ENCODE measurements at places on chromosomes 6 and 20. TPM values are rescaled to one million over a fixed set of nuclear protein-coding genes. Genes with fewer than 3 reads are reported as not detected.

GRCh38 chr6:149897855-149898744 is at the start of gene RAET1E:
RAET1E (minus strand) TSS chr6:149898113; CDS start chr6:149890901, 7,212 bp downstream.
- no peak for DNase-seq

- DNase-seq, result peak; percentile 55
Observed at GRCh38 chr20:49938173-49939163, 2.3 kb downstream of the RNF114 start.

DNA sequence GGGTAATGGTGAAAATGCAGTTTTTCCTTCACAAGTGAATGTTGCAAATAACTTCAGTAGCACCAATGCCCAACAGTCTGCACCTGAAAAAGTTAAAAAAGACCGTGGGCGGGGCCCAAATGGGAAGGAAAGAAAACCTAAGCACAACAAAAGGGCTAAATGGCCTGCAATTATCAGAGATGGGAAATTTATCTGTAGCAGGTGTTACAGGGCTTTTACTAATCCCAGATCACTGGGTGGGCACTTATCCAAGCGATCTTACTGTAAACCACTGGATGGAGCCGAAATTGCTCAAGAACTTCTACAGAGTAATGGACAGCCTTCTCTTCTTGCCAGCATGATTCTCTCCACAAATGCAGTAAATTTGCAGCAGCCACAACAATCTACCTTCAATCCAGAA is 64.8 kb upstream of the SMIM8 start:
- no peak for DNase-seq

Gene WFDC10B
- not detected for total RNA-seq

GRCh38 chr6:137259349-137259748 is 40.2 kb upstream of the IFNGR1 start:
- peak; percentile 58 for DNase-seq

DNA sequence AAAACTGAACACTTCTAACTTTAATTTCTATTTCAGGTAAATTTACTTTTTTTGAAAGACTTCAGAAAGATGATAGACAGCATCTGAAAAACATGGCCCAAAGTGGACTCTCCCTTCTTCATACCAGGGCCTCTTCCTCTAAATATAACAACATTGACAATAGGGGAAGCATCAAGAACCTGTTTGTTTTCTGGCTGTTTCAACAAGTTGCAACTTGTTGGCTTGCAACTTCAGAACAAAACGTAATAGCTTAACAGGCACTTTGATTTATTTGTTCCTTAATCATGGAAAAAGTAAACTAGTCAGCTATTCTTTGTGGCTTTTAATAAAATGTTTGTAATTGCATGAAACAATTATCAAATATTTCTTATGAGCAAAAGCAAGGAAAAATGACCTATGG is 34.3 kb downstream of the RGS17 start:
- peak; percentile 59 for DNase-seq

GRCh38 chr6:5084360-5084780 is 771 bp upstream of the PPP1R3G start:
- no peak for DNase-seq

GRCh38 chr6:412146-412886 is 20.8 kb downstream of the IRF4 start:
- no peak for DNase-seq

DNA sequence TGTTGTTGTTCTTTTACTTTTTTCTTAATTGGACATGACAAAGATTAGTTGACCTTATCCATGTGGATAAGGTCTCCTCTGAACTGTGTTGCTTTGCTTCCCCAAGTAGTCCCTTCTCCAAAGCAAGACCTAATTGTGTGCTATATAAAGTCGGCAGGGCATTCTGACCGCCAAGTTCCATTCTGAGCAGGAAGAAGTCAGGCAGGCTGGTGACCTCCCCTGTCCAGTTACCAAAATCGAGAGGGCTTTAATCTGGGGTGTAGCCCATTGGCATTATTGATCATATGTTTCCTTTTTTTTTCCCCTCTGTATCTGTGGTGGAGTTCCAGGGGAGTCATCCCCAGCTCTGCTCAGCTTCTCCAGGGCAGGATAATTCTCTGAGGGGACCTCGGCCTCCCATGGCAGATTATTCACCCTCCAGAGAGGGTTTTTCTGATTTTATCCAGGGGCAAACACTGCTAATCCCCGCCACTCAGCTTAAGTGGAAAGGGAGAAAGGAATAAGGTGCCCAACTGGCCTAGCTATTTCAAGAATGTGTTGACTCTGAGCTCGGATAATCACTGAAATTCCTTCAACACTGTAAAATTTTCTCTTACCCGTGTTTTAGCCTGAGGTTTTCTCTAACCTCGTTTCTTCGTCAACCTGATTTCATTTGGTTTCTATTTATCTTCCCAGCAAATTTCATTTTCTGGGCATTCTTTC is 71.8 kb upstream of the L3MBTL3 start:
- no peak for DNase-seq

Gene CDSN
- 1.2 TPM for total RNA-seq

Gene GPX5
- not detected for total RNA-seq

DNA sequence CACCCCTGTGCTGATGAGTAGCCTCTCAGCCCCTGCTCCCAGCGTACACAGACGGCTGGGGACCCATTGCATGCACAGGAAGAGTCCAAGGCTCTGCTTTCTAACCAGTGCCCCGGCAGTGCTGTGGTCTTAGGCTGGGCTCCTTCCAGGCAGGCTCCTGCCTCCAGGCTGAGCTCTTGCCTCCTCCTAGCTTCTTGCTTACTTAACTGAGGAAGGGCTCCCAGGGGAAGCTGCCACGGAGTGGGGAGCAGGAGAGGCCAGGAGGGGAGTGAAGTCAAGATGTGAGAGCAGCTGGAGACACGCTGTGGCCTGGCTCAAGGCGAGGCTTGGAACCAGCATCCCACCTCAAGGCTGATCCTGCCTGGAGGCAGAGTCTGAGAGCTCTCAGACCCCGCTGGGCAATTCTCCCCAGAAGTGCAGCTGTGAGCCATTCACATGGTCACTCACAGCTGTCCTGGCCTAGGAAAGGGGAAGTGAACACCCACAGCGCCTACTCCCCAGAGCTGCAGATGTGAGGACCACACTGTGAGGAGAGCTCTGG is 141.0 kb downstream of the TBXT start:
- no peak for DNase-seq

Gene MUCL3
- not detected for total RNA-seq

GRCh38 chr20:1832634-1833033 is 62.6 kb upstream of the SIRPA start:
- DNase-seq, result no peak

DNA sequence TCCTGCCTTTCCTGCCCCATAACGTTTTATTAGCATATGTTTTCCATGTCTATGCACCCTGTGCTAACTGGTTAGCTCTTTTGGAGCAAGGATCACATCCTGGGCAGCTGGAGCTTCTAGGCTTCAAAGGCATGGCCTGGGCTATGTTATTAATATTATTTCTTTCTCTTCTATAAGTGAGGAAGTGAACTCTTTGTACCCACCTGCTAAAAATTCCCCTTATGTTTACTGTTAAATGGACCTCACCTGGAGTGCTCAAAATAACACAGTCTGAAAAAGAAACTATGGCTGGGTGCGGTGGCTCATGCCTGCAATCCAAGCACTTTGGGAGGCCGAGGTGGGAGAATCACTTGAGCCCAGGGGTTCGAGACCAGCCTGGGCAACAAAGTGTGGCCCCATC is 97.8 kb downstream of the TNFAIP3 start:
- no peak for DNase-seq

- DNase-seq, result peak; percentile 73
Observed at GRCh38 chr20:46901638-46902037, 7.0 kb downstream of the EYA2 start.

Gene LINC00237
- total RNA-seq, result not detected

Gene MAP3K4
- 54.0 TPM for total RNA-seq

Gene SULF2
- total RNA-seq, result 256 TPM

DNA sequence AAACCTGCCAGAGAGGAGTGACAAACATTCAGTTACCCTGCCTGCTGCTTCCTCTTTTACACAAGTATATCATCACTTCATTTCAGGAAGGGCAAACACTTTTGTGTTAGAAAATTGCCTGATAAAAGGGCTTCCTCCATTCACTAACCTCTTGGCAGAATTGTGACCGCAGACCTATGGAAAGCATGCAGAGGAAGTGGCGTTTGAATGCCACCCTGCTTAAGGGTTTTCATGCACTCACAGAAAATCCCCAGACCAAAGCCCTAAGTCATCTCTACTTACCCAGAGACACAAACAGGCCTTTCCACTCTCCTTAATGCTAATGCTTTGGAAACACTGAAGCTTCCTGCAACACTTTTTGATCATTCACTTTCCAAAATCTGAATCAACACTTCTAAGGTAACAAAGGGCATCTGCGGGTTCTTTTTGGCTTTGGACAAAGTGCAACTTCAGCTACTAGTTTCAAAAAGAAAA is 22.1 kb upstream of the RALGAPA2 start:
- DNase-seq, result no peak

Gene SAMD3
- not detected for total RNA-seq

DNA sequence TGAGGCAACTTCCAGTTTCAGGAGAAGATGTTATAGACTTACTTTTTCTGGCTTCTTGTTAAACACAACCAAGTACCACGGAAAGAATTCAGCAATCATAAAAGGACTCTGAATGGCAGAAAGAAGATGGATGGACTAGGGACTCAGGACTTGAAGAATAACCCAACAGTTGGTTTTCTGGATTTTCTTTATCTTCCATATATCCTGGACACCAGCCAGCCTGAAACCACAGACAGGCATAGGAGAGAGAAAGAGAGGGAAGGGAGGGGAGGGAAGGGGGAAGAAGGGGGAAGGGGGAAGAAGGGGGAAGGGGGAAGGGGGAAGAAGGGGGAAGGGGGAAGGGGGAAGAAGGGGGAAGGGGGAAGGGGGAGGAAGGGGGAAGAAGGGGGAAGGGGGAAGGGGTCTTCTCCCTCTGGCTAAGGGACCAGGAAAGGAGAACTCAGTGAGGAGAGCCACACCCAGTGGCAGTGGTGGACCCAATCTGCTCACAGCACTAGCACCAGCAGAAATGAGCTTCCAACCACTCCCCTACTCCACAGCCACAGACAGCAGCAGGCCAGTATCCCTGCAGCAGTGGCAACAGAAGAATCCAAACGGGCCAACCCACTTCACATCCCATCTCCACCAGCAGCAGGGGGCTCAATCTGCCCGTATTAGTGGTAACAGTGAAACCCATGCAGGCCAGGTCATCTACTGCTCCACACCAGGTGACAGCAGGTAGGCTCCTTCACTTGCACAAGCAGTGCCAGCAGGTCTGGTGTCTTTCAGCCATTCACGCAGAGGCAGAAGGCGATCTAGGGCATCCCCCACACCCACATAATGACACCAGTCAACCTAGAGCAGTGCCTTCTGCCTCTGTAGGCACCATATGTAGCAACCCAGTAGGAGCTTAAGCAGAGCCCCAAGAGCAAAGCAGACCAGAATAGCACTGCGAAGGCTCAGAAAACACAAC is 78.6 kb downstream of the TRMT6 start:
- no peak for DNase-seq

Gene EDN1
- 5.1 TPM for total RNA-seq

Gene LAMA4
- total RNA-seq, result 0.35 TPM

DNA sequence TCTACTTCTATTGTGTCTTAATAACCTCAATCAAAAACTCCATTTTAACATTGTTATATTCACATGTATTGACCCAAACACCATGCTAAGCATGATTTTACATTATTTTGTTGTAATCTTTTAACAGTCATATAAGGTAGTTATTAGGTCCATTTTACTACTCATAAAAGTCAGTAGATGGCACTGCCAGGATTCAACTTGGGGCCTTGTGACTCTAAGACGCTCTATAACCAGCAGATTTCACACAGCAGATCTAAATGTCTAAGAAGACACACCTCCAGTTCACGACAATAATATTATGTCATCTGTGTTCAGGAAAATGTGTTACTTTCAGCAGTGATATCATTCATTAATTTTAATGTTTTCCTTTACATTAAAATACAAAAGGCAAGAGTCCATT is 88.0 kb downstream of the FRK start:
- DNase-seq, result no peak

DNA sequence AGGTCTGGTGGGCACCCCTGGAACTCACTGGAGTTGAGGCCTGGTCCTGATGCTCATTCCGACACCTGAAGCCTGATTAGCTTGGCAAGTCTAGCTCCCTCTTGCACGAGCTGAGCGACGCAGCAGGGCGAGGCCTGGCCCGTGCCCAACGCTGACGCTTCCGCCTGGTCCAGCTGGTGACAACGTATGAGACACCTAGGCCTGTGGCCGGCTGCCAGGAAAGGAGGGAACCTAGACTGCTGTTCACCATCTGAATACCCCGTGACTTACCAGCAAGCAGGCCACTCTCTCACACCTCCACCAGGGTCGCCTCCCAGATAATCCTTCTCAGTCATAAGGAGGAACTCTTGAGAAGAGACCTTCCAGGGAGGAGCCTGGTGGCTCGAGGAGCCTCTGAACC is 24.5 kb downstream of the YTHDF1 start:
- DNase-seq, result no peak

DNA sequence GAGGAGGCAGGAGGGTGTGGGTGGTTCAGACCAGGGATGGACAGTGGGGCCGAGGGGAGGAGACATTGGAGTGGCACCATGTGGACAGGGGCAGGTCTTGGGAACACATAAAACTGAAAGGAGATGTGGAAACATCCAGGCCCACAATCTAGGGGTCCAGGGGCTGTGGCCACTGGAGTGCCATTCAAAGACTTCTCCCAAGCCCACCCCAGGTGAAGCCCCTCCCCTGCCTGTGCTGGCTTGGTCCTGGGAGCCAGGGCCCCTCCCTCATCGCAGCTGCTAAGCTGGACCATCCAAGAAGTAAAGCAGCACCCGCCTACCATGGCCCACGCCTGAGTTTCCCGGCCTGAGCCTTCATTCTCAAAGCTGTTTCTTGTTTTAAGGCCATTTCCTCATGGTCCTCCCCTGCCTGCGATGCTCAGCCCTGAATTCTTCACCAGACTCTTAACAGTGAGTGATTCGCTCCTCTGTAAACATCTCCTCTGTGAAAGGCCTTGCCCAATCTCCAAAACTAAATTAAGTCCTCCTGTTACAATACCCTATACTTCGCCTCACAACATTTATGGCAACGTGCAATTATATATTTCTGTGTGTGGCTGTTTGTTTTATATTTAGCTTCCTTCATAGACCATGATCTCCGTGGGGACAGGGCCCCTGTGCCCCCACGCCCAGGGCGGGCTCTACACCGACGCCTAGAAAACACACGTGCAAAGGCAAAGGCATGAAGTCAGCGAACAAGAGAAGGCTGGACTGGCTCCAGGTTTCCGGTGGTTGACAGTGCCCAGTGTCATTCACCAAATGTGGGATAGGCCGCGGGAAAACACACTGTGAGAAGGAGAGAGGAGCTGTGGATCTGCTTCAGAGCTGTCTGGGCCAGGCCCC is 267.8 kb downstream of the ERMARD start:
- no peak for DNase-seq

- DNase-seq, result peak; percentile 66
Observed at GRCh38 chr20:59820204-59821041, 113.0 kb downstream of the SYCP2 start.

Data from mammary epithelial cell (primary cell).